ENCODE measurements at places on chromosomes 16 and 17.

- no peak for DNase-seq
Observed at GRCh38 chr17:29177541-29177870, 2.7 kb downstream of the MYO18A start.

GRCh38 chr17:40720899-40721298 is 17.3 kb upstream of the KRT24 start:
- DNase-seq: no peak

DNA sequence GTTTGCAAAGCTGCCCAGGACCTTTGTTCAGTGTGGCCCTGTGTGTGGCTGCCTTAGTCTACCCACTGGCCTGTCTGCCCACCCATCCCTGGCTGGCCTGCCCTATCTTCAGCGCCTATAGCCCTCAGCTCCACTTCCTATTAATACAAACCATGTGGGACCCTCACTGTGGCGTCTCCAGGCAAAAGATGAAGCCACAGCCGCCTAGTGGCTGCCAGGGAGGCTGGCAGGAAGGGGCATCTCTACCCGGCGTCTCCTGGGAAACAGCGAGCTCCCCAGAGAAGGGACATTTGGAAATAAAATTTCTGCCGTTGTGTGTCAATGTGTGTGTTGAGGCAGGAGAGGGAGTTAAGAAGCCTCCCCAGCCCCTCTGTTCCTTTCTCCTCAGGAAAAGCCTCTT is 31.5 kb downstream of the NEUROD2 start:
- no peak for DNase-seq

DNA sequence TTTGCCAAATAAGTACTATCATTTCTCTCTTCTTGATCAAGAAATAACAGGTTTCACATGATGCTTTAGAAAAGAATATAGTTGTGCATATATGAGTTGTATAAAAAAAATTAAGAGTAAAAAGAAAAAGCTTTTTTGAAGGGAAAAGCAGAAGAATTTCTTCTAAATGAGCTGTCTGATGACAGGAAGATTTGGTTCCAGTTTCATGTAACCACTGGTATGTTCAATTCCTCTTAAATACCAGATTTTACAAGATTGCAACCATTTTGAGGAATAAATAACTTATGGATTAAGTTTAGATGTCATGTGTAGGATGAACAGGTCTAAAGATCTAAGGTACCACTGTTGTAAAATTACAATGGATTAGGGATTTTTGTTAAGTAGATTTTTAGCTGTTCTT is 45.0 kb downstream of the VMP1 start:
- no peak for DNase-seq

GRCh38 chr17:47820033-47820789 is 1.4 kb downstream of the OSBPL7 start:
- no peak for DNase-seq

DNA sequence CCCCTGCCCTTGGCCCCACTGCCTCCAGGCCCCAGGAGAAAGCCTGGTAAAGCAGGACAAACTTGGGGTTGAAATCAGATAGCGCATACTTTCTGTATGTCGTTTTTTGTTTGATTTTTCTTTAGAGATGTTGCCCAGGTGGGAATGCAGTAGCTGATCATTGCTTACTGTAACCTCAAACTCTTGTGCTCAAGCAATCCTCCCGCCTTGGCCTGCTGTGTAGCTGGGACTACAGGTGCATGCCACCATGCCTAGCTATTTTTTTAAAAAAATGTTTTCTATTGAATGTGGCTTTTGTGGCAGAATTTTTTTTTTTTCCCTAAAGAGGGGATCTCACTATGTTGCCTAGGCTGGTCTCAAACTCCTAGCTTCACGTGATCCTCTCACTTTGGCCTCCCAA is 11.1 kb upstream of the CCL5 start:
- no peak for DNase-seq

DNA sequence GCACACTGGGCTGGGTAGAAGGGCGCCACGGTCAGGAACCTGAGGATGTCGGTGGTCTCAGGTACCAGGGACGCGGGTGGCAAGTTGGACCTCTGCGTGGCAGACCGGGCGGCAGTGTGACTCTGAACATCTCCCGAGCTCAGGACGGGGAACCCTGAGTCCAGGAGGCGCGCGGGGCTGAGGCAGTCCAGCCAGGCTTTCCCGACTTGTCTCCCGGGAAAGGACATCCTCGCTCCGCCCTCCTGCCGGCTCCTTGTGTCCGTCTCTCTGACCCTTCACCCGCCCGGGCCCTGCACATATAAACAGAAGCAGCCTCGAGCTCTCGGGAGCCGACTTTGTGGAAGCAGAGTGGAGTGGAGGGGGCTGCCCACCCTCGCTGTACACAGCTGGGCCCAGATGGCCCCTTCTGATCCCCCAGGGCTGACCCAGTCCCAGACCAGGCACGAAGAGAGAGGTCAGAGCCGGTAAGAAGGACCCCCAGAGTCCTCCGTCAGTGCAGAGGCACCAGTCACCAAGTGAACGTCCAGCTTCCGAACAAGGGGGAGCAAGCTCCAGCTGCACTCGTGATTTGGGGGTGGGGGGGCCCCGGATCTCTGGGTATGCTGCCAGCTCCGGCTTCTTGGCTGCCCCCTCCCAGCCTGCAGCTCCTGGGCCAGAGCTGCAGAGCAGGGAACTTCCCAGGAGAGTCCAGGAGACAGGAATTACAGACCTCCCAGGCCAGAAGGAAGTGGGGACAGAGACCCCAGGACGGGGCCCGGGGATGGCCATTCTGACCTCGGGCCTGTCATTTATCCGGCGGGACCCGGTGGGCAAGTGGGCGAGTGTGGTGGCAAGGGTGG is 8.5 kb upstream of the P2RX1 start:
- no peak for DNase-seq

- no peak for DNase-seq
Observed at GRCh38 chr16:70769131-70769530, 31.8 kb downstream of the VAC14 start.

DNA sequence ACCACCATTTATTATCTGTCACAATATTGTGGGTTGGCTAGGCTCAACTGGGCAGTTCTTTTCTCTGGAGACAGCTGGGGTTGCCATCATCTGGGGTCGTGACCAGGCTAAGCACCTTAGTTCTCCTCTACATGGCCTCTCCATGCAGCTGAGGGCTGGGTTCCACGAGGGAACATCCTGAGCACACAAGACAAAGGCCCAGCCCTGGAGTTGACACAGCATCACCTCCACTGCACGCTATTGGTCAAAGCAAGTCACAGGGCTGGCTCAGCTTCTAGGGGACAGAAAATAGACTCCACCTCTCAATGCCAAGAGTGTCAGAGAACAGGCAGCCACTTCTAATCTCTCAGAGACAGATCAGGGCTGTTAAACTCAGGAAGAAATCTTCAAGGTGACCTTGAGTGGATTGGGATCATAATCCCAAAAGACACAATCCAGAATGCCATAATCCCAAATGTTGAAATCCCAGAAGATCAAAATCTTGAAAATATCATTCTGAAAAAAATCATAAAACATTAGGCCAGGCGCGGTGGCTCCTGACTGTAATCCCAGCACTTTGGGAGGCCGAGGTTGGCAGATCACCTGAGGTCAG is 13.0 kb upstream of the USP10 start:
- no peak for DNase-seq

DNA sequence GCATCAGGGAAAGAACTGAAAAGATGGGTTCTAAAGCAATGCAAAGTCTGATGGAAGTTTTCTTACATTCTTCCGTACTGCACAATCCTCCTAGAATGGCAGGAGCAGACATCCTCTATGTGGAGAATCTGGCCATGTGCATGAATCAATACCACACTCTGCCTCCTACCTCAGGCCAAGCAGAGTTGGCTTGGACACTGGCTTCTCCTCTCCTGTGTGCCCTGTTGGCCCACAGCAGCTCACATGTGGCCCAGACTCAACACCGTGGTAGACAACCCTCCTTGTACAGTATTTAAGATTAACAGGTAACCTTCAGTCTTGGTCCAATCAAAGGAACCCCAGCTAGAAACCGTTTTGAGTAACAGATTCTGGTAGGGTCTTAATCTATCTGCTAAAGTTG is 101.9 kb downstream of the ZFHX3 start:
- no peak for DNase-seq

DNA sequence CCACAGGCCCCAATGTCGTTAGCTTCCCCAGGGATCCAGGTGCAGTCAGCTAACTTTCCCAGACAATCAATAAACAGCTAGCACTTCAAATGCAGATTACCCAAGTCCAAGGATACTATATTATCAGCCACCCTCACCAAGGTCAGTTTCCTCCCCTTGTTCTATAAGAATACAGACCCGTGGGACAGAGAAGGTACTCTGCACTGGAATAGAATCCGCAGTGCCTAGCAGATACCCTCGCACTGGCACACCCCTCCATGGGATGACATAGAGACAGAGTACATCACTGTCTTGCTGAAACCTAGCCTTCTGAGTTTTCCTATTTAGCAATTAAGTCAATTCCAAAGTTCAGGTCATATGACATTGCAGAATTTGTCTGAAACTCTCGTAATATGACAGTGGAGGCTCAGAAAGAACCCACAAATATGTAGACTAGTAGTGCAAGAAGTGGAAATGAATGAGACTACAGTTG is 40.0 kb upstream of the ABCA10 start:
- no peak for DNase-seq

GRCh38 chr17:49723423-49723822 is 15.7 kb upstream of the SLC35B1 start:
- DNase-seq: no peak

GRCh38 chr16:6066652-6067051 is 969.1 kb upstream of the EEF2KMT start:
- DNase-seq: no peak

- no peak for DNase-seq
Observed at GRCh38 chr17:2814049-2814448, 17.8 kb downstream of the RAP1GAP2 start.

GRCh38 chr16:16148755-16149154 is 74.5 kb downstream of the ABCC6 start:
- DNase-seq: no peak

GRCh38 chr16:10828851-10829366 is 10.3 kb upstream of the TVP23A start:
- peak; percentile 62 for DNase-seq

DNA sequence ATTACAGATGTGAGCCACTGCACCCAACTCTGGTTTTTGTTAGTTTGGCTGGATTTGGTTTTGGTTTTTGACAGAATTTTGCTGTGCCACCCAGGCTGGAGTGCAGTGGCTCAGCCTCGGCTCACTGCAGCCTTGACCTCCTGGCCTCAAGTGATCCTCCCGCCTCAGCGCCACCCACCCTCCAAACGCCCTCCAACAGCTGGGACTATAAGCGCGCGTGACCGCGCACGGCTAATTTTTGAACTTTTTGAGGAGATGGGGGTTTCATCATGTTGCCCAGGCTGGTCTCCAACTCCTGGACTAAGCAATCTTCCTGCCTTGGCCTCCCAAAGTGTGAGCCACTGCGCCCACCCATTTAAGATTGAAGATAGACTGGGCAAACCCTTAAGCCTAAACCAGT is 84.4 kb upstream of the RPRML start:
- no peak for DNase-seq

GRCh38 chr16:64933885-64934284 is 188.0 kb downstream of the CDH11 start:
- no peak for DNase-seq

DNA sequence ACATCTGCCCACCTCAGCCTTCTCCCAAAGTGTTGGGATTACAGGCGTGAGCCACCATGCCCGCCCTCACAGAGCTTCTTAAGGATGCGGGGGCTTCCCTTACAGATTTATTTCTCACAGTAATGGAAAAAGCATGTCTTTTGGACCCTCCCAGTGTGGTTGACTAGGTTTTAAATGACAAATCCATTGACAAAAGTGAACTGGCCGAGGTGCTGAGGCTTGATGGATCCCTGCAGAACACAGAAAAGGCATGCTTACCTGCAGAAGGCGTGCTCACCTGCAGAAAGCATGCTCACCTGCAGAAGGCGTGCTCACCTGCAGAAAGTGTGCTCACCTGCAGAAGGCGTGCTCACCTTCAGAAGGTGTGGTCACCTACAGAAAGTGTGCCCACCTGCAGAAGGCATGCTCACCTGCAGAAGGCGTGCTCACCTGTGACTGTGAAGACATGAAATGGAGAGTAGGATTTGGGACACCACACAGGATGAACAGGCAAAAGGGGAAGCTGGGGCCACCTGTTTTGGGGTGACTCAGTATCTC is 15.1 kb upstream of the BBS2 start:
- DNase-seq: no peak

DNA sequence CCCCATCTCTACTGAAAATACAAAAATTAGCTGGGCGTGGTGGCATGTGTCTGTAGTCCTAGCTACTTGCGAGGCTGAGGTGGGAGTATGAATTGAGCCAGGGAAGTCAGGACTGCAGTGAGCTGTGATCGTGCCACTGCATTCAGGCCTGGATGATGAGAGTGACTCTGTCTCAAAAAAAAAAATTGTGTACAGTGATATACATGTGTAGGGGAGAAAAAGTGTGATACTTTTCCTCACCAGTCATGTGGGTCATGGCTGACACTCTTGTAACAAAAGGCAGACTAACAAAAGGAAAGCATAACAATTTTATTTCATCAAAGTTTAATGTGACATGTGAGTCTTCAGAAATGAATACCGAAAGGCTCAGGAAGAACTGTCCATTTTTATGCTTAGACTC is 2.0 kb upstream of the ABCC12 start:
- no peak for DNase-seq

- DNase-seq: no peak
Observed at GRCh38 chr17:72967977-72968585, 124.4 kb downstream of the SLC39A11 start.

GRCh38 chr17:80221351-80222105 is 1.3 kb downstream of the SLC26A11 start:
- no peak for DNase-seq

DNA sequence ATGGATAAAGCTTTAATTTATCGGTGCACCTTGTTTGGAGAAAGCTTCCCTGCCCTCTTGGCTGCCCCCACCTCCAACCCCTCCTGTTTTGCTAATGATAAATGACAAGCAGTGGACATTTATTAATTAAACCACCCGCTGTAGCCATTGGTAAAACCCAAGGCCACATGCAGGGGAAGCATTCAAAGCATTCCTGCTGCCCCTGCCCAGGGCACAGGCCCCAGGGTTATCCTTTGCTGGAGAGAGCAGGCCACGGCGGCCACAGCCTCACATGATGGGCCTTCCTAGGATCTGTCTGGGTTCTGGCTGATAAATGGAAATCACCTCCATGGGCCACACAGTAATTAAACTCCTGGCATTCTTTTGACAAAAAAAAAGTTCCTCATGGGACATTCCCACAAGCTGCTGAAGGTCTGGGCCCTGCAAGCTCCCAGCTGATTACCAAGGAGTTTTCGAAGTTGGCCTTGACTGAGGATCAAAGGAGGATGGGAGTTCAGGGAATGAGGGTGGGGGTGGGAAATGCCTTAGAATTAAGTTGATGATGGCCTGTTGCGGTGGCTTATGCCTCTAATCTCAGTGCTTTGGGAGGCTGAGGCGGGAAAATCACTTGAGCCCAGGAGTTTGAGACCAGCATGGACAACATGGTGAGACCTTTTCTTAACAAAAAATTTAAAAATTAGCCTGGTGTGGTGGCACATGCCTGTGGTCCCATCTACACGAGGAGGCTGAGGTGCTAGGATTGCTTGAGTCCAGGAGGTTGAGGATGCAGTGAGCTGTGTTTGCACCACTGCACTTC is 35.5 kb downstream of the SOST start:
- DNase-seq: no peak

- DNase-seq: no peak
Observed at GRCh38 chr16:50841081-50841886, 99.4 kb downstream of the CYLD start.

GRCh38 chr17:10126276-10126615 is 72.2 kb downstream of the GAS7 start:
- no peak for DNase-seq
